HS-5 (cell line): ENCODE measurements at places on chromosomes 1 and 21.

- DNase-seq: no peak
Observed at GRCh38 chr1:119885903-119886783, 10.2 kb downstream of the ADAM30 start.

GRCh38 chr21:44989943-44990780 is 50.3 kb downstream of the SLX9 start:
- DNase-seq: no peak

- DNase-seq: peak; percentile 84
Observed at GRCh38 chr1:241837901-241838300, 10.1 kb upstream of the EXO1 start.

GRCh38 chr1:167573035-167573434 is 19.5 kb upstream of the CREG1 start:
- no peak for DNase-seq

GRCh38 chr1:60470246-60470645 is 396.7 kb upstream of the C1orf87 start:
- DNase-seq: peak; percentile 14
